Neural crest cell (in vitro differentiated cells): ENCODE measurements at places on chromosomes 7 and 10.
A peak's percentile ranks its signal among the peaks of the same experiment; 100 is the strongest.

DNA sequence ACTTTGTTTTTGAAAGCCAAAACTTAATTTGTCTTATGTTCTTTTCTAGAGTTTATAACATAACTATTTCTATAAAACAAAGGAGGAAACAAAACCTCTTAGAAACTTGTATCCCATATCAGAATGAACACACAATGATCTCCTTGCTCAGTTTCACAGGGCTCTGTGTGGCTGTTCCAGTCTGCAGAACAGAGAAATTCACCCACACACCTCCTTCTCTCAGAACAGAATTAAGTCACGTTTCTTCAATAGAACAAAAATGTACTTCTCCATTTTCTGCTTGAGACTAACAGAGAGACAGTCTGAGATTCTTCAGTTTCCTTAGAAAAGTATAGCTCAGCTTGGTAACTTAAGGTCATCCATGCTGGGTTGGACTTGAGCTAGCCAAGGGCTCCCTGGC lies 15.8 kb upstream of the DOCK1 start:
- no peak for DNase-seq

GRCh38 chr10:51705774-51706173 lies 6.4 kb upstream of the CSTF2T start:
- no peak for DNase-seq

- DNase-seq = peak; percentile 53
These were observed 26.0 kb upstream of the GLI3 start for GRCh38 chr7:42262964-42263363.

DNA sequence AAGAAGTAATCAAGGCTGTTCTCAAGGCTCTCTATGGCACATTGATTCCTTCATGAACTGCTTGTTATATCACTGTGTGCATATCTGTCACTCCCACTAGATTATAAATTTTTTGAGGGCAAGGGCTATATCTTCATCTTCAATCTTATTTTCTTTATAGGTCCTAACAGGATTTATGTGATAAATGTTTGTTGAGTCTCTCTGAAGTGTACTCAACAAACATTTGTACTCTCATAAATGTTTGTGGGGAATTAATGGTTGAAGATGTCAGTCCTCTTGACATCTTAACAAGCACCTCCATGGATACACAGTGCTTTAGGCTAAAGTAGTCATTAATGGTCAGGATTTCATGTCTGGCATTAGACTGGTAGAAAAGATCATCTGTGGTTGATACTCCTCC lies 143.2 kb downstream of the RNLS start:
- no peak for DNase-seq

DNA sequence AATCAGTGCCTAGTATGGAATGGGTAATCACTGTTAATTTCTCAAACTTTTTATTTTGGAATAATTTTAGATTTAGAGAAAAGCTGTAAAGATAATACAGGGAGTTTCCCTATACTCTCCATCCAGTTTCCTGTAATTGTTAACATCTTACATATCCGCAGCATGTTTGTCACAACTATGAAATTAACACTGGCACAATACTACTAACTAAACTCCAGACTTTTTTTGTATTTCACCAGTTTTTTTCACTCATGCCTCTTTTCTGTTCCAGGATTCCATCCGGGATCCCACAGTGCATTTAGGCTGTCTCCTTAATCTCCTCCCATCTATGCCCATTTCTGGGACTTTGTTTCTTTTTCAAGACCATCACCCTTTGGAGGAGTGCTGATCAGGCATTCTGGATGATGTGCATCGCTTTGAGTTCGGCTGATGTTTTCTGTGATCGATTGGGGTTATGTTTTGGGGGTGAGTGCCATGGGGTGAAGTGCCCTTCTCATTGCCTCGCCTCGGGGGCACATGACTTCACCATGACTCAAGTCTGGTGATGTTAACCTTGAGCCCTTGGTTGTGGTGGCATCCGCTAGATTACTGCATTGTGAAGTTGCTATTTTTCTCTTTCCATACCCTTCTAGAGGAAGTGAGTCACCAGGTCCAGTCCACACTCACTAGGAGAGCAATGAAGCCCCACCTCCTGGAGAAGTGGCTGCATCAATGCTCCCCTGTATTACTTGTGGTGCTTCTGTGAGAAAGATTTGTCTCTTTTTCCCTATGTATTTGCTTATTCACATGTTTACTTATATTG lies 43.9 kb upstream of the GRB10 start:
- DNase-seq = no peak

GRCh38 chr7:44621750-44622103 lies 15.3 kb downstream of the OGDH start:
- DNase-seq = no peak

DNA sequence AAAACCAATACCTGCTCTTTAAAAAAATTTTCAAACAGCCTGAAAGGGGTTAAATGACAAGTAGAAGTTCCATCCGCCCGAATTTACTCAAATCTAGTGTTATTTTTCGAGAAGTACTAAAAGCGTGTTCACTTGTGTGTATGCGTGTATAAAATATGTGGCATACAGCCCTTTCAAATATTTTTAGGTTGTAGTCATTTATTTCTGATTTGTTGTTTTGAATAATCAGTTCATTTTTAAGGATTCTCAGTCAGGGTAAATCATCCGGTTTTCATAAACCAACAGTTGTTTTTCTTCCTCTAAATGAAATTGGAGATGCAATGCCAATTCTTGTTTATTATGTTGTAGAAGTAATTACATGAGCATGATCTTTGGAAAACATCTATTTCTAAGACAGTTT lies 6.9 kb upstream of the SUN1 start:
- no peak for DNase-seq

- DNase-seq = no peak
These were observed 110.9 kb upstream of the LANCL2 start for GRCh38 chr7:55254242-55254595.

GRCh38 chr10:122182308-122182707 lies 88.8 kb upstream of the BTBD16 start:
- DNase-seq = no peak

DNA sequence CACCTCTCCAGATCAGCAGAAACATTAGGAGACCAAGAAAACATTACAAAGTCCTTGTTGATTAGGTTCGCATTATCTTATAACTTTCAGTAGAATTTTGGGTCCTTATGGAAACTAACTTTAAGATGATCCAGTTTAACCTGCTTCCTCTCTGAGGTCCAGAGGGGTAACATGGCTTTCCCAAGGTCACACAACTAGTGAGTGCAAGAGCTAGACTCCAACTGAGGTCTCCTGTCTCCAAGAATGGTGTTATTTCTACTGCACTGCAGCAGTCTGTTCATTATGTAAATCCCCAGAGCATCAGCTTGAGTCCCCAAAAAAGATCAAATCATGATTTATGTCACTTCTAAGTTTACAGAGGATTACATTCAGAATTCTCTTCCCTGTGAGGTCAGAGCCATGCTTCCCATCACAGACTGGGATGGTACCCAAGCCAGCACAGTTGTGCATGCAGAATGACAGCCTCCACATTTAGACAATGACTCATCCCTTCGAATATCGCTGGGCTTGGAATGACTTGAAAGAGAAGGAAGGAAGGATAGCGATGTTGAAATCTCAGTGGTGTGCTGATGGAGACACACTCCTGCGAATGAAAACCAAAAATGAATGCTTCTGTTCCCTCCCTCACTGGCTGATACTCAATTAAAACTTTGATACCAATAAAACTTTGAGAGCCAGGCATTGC lies 163.1 kb upstream of the PLXNA4 start:
- no peak for DNase-seq

DNA sequence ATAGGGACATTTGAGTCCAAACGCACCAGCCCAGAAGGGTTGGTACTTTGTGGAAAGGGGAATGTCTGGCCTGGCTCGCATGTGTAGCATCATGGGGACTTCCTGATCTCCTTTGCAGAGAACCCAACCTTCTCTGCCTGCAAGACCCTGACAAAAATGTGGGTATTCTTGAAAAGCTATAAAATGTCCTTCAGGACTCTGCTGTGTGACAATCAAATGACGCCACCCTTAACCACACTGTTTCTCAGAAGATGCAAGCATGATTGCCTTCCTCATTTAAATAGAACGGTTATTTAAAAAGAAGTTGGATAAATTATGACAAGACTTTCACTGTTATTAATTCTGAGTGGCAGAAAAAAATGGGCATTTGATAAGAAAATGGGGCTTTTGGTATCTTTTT lies 15.1 kb upstream of the GPR15LG start:
- no peak for DNase-seq

- DNase-seq = peak; percentile 88
These were observed 76.1 kb upstream of the CPXM2 start for GRCh38 chr10:123967626-123968243.

- DNase-seq = no peak
These were observed 48.0 kb upstream of the DAGLB start for GRCh38 chr7:6495597-6496262.

DNA sequence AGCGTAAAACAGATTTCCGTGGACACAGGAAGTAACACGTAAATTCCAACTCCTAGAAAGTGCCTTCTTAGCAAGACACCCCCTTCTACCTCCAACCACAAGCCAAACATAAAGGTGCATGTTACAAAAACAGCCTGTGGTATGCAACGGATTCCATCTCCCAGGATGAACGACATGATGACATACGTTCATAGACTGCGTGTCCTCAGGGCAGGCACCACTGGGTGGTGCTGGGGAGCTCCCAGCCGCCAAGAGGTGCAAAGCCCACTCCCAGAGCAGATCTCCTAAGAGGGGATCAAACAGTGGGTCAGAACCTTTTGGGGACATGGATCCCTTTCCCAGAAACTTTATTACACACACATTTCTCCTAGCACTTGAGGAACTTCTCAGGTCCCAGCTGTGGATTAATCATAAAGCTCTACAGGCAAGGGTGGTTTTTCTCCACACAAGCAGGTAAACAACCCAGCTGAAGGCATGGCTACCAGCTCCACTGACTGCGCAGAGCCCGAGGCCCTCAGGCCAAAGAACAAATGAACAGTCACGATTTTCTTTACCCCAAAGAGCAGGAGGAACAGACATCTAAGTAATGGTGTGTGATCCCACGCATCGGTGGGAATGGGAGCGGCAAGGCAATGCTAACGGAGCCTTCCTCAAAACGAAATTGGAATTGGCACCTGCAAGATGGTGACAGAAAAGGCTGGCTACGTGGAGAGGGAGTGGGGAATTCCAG lies 13.8 kb downstream of the PSAP start:
- no peak for DNase-seq

DNA sequence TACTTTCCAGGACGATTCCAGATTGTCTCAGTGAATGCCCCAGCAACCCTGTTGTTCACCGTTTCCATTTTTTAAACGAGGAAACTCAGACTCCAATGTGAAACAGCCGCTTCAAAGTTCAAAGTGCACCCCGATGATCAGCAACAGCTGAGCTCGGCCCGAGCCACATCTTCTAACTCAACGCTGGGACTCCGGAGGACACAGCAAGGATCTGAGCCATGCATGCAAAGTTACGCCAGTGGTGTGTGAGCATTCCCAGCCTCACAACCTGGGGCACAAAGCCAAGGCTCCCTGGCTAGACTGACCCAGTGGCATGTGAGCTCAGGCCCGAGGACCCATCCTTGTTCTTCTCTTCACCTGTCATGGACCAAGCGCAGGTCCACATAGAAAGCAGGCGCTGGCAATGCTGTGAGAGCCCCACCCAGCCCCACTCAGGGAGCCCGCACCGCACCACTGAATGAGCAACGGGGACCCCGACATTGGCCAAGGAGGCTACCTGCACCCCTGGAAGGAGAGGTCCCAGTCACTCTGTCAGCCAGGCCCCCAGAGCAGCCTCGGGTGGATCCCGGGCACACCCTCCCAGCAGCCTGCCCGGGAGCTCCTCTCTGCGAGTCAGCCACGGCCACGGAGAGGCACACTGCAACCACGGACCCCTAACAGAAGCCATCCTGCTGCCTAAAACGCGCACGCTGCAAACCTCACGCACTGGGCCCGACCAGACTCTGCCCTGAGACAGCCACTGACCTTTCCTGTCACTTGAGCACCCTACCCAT lies 82.9 kb downstream of the MAD1L1 start:
- no peak for DNase-seq

DNA sequence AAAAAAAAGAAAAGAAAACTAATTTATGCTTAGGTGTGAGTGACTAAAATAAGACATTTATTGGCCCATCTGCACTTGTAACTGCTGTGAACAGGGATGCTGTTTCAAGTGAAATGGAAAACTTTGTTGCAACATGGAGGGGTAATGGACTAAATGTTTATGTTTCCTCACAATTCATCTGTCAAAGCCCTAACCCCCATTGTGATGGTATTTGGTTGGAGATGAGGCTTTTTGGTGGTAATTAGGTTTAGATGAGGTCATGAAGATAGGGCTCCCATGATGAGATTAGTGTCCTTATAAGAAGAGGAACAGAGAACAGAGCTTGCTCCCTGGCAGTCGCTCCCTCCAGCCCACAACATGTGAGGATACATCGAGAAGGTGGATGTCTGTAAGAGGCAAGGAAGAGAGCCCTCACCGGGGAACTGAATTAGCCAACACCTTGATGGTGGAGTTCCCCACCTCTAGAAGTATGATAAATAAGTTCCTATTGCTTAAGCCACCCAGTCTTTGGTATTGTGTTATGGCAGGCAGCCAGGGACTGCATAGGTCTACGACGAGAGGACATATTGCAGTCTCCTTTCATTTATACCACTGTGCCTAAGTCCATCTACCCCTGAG lies 28.6 kb upstream of the VCL start:
- no peak for DNase-seq

DNA sequence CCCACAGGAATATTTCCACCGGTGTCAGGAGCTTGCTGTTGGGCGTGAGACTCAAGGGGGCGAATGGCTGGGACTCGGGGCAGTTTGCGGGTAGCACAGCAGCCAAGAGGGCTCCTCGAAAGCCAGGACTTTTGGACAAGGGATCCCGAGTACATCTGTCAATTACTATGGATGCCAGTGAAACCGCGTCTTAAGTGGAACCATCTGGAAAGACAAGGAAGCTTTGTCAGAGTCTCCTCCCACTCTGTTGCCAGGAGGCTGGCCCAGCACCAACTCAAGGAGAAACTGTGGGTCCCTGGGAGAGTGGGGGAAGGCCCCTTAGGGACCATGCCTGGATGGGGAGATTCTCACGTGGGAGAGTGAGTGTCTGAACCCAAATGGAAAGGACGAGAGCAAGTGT lies 57.1 kb downstream of the C10orf143 start:
- no peak for DNase-seq

DNA sequence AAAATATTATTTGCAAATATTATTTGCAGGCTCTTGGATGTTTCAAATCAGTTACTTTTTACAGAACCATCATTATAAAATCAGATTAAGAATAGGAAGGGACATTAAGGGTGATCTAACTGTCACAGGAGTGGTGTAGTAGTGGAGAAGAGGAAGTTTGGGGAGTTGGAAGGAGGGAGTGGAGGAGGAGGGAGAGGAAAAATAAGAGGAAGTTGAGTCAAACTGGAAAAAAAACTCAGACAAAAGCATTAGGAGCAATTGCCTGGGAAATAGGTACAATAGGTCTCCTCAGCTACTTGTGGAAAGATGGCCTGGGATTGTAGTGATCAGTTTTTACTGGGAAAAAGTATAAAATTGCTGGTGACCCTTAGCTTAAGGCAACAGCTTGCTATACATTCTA lies 77.7 kb upstream of the GPR37 start:
- no peak for DNase-seq

- DNase-seq = no peak
These were observed 425.0 kb downstream of the KCNMA1 start for GRCh38 chr10:77212632-77213031.

GRCh38 chr7:39683216-39683845 lies 60.0 kb downstream of the RALA start:
- DNase-seq = no peak
